NCI-H69 (cell line): ENCODE measurements at places on chromosomes 2 and 18.

GRCh38 chr2:219497495-219498279, 1.0 kb upstream of the GMPPA start:
- peak; percentile 40 for DNase-seq

GRCh38 chr2:73939419-73939818, 12.7 kb downstream of the DGUOK start:
- DNase-seq, result no peak

DNA sequence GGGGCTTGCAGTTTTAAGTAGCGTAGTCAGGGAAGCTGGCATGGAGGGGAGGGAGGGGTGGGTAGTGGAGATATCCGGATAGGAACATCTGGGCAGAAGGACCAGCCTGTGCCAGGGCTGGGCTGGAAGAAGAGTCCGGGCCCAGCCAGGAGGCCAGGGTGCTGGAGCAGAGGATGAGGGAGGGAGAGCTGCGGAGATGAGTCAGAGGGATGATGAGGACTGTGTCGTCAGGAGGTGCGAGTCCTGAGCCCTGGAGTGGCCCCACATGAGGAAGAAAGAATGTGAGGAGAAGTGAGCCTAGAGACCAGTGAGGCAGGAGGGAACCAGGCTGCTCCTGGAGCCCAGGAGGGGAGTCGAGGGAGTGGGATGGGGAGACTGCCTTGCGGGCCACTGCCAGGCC, 82.4 kb downstream of the CTIF start:
- no peak for DNase-seq

GRCh38 chr2:161367675-161368074, 48.4 kb upstream of the TBR1 start:
- DNase-seq, result peak; percentile 1

GRCh38 chr18:53819671-53820070, 404.8 kb downstream of the MBD2 start:
- no peak for DNase-seq

DNA sequence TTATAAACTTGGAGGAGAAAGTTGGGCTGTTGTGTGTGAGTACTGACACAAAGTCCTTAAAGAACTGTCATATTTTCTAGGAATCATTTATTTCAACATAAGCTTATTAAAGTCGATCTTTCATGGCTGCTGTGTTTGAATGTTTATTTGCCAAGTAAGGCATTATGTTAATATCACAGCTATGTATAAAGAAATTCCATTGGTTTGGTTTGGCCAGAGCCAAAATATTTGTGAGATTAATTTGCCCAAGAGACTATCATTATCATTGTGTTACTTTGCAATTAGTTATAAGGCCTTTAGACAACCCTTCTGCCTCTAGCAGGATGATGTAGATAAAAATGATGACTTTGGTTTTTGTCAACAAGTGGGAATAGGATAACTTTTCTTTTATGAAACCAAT, 240.6 kb upstream of the NT5C1B start:
- no peak for DNase-seq

DNA sequence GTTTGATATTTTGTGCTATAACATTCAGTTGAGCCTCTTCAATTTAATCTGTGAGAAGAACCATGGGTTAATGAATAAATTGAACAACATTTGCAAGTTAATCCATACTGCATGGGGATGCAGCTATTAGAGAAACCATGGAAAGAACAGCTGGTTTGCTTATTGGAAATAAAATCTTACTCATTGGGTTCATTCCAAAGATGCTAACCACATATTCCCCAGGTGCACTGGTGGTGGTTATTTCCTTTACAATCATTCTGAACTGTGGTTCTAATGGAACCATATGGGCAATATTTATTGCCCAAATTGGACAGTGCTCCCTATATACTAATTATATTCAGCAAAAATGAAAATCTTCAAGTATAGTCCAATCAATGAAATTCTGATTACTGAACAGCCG, 1200.4 kb upstream of the CDH2 start:
- DNase-seq, result no peak

DNA sequence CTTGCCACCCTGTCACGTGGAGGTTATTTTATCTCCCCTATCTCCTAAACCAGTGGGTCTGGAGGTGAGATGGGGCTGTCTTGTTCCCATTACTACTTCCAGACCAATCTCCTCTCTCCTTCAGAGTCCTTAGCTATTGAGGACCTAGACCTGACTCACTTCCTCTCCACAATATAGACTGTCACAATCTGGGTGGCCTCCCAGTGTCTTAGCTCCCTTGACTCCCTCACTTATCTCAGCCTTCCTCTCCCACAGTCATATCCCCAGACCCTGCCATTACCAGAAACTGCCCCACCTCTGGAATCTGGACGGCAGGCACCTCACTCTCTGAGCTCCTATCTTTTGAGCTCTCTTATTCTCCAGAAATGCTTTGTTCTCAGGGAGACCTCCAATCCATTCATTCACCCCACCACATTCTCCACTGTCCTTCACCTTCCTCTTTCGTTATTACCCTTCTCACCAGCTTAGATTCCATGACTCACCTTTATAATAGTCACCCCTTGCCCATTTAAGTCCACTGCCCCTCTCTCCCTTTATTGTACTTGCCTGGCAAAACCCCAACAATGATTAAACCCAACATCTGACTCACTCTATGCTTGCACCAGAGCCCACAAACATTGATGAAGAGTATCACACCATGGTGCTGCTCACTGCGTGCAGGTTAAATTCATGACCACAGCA, 23.3 kb upstream of the SIX3 start:
- DNase-seq, result peak; percentile 15

DNA sequence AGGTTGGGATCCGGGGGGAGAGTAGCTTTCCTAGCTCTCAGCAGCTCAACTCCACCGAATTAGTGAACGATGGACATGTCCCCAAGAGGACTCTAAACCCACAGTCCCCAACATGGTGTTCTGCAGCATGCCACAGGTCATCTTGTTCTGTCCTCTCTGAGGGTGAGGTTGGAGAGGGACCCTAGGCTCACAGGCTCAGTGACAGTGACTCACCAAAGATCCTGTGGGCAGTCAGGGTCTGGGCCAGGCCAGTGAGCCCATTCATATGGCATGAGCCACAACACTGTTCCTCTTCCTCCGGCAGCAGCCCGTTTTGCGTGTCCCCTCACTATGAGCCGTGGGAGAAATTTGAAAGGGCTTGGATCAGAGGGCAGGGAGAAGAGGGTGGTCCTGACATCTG, 2.8 kb upstream of the SLC20A1 start:
- DNase-seq, result no peak

GRCh38 chr2:127115471-127116199, 8.7 kb upstream of the BIN1 start:
- DNase-seq, result no peak

DNA sequence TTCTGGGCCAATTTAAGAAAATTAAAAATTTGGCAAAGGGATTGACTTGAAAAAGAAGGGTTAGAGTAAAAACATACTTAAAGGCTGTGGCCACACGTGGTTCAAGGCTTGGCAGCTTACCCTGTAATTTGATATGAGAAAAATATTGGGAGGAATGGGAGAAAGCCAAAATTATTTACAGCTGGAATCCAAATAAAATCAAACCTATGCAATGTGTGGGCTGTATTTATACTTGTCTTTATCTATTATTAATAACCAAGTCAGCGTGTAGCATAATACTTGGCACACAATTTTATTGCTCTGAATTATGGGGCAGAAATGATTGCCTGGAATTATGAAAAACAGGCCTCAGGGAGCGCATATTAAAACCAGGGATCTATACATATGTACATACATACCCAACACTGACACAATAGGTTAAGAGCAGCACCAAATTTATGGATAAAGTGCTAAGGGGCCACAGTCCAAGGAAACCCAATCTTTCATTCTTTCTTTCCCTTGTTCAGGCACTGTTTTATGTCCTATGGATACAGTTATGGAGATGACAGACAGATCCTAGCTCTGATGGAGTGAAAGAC, 35.6 kb downstream of the FAM124B start:
- peak; percentile 83 for DNase-seq

DNA sequence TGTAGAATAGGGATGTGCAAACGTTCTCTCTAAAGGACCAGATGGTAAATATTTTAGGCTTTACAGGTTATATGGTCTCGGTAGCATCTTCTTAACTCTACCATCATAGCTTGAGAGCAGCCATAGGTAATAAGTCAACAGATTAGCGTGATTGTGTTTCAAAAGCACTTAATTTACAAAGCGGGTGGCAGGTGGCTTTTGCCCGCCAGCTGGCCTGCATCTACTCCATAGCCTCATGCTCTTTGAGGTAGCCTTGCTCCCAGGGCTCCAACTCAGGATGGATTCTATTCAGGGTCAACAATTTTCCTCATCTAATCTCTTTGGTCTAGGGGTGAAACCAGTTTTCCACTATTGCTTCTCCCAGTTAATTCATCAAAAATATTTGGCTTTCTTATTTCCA, 5.0 kb upstream of the ATP9B start:
- DNase-seq, result peak; percentile 83

DNA sequence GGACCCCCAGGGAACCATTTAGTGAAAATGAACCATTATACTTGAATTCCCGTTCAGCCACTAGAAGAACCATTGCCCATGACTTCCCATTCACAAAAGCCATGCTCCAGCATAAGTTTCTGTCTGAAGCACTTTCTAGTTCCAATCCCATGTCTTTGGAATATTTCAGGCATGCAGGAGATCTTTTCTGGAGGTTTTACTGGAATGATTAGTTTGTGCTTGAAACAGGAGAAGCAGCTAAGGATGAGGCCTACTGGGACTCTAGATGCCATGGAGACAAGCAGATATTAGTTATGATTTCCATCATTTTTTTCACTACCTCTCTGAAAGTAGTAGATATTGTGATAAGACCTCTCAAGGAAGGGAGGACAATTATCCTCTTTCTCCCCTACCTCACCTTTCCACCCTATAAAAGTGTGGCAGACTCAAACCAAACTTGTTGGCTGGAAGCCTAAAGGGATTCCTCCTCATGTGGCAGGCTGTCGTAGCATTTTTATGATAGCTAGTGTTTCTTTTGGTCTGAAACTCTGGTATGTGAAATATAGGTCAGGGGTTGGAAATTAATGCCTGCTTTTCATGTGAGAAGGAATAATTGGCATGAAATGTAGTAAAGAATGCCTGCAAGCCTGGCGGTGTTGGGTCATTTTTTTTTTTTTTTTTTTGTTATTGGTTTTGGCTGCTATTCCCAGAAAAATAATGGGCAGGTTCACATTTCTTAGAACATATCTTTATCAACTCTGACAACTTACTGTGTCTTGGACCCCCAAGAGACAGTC, 29.3 kb upstream of the MMADHC start:
- DNase-seq, result no peak

GRCh38 chr2:76826691-76827090, 695.5 kb downstream of the LRRTM4 start:
- DNase-seq, result no peak

GRCh38 chr2:174729797-174730697, 34.2 kb downstream of the CHRNA1 start:
- DNase-seq, result peak; percentile 56

DNA sequence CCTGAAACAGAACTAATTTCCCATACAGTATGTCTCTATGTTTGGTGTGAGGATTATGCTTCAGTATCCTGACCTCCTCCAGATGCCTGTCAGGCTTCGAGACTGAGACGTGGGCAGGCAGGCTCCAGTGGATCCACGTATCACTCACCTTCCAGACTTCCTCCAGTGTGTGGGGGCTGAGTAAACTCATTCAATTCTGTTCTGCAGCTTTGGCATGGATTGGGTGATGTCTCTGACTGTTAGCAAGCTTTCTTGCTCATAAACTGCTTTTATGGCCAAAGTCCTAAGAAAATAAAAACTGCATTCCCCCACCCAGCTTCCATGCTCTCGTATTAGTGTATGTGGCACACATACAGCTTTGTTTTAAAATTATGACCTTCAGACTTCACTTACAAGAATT, 53.6 kb downstream of the CCDC93 start:
- DNase-seq, result no peak

DNA sequence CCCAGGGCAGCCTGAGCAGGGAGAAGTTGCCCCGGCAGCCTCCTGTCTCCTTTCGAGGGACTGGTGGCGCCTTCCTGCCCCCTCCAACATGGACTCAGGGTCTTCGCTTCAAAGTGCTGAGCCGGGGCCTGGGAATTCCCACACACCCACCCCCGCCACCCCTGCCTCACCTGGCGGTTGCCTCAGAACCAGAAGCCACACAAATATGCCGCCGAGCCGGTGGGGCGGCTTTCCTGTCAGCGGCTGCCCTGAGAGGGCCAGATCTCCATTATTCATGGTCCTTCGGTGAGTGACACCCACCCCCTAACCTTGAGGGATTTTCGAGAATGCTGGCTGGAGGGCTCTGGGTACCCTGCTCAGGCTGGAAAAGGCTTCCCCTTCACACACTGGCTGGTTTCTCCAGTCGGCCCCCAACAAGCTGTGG, 71.7 kb downstream of the SMAD7 start:
- no peak for DNase-seq

DNA sequence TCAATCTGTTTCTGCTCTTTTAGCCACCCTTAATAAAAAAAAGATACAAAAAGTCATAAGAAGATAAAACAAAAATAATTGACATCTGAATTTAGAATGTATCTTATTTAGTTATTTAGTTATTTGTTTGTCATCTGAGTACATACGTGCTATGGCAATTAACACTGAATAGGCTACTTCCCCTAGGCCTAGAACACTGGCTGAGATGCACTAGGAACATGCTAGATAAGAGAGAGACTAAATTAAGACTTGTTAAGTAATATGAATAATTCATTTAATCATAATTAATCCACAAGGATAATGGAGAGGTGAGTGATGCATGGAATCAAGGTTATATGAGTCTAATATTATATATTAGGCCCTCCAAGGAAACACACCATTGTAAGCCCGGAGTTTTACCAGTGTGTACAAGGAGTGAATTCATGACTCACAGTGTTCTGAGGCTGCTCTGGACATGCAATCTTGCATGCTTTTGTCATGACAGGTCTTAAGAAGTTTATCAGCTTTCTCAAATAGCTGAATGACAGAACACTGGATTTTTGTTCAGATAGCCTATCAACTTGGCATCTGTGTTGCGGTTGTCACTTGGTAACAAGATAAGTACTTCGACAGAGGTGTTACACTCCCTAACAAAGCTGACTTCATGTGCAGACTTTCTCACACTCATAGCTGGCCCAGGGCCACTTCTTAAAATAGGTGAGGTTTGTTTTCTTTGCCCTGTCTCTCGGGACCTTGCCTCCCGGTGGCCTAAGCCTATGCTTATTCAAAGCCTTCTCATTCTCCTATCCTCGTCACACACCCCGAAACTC, 5.0 kb upstream of the SERPINB2 start:
- DNase-seq, result no peak

GRCh38 chr18:37391698-37392548, 173.7 kb downstream of the CELF4 start:
- peak; percentile 41 for DNase-seq

GRCh38 chr18:45667056-45667736, 51.9 kb downstream of the SLC14A2 start:
- DNase-seq, result no peak

DNA sequence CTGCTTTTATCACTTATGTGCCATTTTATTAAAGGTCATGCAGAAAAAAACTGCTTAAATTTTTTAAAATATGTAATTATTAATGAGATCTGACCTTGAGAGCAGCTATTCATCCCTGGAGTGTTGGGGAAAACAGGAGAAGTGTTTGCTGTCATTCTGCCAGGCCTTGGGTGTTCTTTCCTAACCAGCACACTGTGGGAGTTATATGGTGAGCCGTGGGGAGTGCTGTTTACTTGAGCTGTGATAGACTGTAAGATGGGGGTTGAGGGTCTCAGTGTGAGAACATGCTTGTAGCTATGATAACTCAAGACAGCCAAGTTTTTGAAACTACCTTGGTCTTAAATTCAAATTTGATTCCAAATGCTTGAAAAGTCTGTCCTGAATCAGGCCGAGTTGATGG, 101.3 kb upstream of the ARHGAP28 start:
- DNase-seq, result no peak
